ENCODE measurements at places on chromosomes 11 and 22.

GRCh38 chr11:65636108-65637031, 1.5 kb upstream of the SIPA1 start:
- DNase-seq: no peak

DNA sequence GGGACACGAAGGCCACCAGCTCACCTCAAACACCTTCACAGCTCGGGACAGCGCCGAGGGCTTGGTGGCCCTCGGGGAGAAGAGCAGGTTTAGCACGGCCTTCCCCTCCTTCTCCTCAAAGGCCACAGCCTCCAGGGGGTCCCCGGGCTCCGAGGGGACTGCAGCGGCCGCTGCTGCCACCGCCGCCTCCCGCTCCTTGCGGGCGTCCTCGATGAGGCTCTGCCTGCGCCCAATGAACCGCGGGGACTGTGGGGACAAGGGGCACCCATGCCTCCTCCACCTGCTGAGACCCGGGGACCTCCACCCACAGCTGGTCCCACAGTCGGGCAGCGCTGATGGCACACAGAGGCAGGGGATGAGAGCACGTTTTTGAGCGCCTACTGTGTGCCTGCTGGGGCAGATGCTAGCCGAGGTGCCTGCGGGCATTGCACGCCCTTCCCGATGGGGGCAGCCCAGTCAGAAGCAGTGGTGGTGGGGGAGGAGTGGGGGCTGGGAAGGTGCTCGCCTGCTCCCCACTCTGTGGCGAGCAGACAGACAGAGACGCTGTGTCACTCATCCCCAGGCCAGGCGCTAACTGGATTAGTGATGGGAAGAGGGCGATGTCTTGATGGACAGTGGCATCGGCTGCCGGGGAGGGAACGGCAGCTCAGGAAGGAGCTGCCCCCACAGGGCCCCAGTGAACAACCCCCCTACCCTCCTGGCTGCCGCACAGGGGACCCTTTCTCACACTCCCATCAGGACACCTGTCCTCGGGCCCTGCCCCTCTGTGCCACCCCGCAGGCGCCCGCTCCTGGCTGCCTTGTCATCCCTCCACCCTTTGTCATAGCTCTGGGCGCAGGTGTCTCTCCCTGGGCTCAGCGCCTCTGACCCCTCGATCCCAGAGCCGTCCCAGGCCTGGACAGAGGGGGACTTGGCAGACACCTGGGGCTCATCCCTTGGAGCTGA, 1.7 kb downstream of the TH start:
- DNase-seq: no peak

DNA sequence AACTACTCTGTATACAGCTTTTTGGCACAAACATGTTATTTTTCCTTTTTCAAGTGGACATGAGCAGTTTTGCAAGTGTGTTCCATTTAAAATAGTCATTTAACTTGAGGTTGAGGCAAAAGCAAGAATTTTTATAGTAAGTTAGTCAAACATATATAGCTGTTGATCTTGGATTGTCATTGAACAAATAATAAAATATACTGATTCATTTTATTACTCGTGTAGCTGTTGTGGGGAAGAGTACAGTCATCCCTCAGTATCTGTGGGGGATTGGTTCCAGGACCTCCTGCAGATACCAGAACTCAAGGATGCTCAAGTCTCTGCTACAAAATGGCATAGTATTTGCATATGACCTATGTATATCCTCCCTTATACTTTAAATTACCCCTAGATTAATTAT, 45.3 kb downstream of the EXT2 start:
- no peak for DNase-seq

- no peak for DNase-seq
These were observed 14.7 kb upstream of the CD5 start for GRCh38 chr11:61087426-61088119.

DNA sequence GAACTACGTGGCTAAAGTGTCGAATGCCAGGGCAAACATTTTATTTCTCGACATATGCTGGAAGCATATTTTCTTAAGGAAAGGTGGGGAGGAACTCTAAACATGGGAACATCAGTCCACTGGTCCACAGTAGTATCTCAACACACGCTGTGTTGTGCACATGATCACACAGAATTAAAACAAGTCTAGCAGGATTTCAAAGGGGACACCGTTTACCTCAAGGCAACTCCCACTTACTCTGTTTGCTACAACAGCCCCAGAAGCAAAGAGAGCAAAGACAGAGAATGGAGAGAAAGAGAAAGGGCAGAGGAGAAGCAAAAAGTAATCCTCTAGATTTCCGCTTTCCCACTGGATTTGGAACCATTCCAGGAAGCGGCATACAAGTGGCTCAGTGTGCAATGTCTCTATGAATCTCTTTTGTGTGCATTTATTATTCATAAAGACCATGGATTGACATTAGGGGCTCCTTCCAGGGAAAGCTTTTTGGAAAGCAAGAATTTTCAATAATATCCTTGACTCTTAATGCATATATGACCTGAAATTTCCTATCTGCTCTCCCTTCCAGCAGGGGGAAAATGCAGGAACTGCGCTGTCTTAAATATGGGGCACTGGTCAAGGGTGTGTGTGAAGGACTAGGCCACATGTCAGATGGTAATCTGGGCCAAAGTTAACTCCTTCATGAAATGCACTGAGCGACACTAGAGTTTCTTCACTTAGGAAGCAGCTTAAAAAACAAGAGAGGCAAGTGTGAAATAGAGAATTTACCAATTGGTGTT, 34.8 kb upstream of the CCDC34 start:
- no peak for DNase-seq

- DNase-seq: no peak
These were observed 78.6 kb downstream of the PRR5L start for GRCh38 chr11:36374726-36375125.

DNA sequence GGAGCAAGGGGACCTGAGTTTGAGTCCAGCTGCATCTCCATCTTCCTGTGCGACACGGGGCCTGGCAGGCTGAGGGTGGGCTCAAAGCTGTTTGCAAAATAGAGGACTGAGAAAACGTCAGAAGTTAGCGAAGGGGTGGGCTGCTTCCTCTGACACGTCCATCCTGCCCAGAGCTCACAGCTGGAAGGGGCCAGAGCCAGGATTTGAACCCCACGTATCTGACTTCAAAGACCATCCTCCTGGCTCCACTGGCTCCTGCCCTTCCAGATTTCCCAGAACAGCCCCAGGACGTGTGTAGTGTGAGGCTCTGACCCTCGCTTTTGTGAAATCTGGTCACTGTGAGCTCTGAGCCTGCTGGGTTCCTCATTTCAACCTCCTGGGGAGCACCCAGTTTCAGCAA, 56.3 kb downstream of the CD82 start:
- no peak for DNase-seq

DNA sequence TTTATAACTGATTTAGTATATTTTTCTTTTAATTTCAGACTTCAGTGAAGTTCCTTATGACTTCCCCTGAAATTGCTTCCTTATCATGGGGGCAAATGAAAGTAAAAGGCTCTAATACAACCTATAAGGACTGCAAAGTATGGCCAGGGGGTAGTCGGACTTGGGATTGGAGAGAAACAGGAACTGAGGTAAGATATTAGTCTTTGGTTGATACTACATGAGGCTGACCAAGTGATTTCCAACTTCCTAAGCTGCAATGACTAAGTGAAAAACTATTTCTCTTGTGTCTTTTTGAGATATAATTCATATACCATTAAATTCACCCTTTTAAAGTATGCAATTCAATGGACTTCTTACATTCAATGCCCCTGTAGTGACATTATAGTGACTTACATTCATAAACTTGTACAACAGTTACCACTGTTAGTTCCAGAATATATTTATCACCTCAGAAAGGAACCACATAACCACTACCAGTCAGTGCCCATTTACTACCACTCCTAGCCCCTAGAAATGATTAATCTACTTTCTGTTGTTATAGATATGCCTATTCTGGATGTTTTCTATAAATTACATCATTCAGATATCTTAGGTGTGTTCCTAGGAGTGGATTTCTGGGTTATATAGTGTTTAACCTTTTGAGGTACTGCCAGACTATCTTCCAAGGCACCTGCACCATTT, 21.6 kb downstream of the AAMDC start:
- DNase-seq: peak; percentile 47

- DNase-seq: no peak
These were observed 10.2 kb downstream of the CERK start for GRCh38 chr22:46727813-46728364.

DNA sequence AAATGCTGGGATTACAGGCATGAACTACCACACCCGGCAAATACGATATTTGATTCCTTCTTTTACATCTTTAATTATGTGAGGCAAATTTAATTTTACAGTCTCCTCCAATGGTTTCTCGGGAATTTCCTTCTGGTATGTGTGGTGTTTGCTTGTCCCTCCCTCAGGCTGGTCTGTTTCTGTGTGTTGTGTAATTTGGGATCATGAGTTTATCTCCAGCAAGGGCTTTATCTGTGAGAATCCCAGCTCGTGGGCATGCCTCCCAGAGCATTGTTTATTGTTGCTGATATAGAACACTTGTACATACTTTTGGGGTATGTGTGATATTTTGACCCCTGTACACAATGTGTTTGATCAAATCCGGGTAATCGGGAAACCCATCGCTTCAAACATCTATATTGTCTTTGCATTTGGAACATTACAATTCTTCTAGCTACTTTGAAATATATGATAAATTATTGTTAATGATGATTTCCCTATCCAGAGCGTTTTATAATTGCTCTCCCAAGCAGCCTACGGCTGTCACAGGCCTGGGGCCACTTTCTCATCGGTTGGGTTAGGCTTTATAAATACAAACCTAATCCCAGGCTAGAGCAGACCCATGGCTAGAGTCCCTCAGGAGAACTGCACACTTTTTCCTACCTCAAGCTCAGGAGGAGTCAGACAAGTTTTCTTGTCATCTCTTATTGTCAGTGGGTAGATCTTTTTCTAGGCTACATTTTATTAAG, 15.0 kb upstream of the PRR5 start:
- DNase-seq: no peak

- no peak for DNase-seq
These were observed 81.5 kb downstream of the MPPED1 start for GRCh38 chr22:43493297-43493696.

DNA sequence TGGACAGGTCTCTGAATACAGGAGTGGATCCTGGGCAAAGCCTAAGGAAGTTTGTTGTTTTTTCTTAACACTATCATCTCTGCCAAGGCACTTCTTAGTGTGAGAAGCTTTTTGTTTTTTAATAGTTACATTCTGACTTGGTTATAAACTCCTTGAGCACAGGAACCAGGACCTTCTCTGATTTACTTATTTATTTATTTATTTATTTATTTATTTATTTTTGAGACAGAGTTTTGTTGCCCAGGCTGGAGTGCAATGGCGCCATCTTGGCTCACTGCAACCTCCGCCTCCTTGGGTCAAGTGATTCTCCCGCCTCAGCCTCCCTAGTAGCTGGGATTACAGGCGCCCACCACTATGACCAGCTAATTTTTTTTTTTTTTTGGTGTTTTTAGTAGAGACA, 11.0 kb downstream of the RNF185 start:
- no peak for DNase-seq

DNA sequence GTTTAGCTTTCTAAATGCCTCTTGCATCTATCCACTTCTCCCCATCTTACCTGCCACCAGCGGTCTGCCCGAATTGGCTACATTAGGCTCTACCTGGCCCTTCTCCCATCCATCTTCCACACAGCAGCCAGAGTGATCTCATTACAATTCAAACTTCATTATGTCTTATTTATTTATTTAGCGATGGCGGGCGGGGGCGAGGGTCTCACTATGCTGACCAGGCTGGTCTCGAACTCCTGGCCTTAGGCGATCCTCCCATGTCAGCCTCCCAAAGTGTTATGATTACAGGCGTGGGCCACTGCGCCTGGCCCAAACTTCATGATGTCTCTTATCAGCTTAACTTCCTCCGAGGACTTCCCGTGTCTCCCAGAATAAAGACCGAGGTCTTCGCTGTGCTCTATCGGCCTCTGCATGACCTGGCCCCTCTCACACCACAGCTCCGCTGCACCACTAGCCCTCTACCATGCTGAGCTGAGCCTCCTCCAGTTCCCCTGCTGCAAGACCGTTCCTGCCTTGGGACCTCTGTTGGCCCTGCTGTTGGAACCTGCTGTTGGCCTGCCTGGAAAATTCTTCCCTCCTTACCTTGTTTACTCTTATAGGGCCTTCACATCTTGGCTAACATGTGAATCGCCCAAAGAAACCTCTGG, 870 bp upstream of the CTTN start:
- DNase-seq: peak; percentile 25

- DNase-seq: peak; percentile 35
These were observed 6.2 kb downstream of the CLCF1 start for GRCh38 chr11:67366961-67367760.

DNA sequence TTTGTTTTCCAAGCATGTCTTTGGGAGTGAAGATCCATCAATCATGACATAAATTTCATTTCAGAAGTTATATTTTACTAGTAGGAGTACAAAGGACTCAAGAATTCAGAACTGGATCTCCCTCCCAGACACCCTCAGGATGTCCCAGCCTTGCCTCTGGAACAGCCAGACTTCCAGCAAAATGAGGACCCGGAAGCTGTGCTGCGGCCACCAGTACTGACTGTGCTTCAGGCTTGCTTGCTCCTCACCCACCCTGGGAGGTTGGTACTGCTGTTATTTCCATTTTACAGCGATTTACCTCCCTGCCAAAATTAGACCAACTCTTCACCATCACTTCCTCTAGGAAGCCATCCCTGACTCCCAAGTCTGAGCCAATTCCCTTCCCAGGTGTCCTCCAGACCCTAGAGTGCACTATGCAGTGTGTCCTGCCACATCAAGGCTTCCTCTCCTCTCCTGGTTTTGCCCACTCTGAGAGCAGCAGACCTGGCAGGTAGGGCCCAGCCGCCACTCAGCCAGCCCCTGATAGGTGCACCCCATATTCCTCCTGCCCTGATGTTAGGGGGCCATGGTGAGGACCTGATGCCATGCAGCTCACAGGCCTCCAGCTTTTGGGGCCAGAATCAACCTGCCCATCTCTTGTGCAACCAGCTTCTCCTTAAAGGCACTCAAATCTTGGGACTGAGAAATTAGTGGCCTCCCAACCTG, 47.3 kb upstream of the WNT7B start:
- no peak for DNase-seq

DNA sequence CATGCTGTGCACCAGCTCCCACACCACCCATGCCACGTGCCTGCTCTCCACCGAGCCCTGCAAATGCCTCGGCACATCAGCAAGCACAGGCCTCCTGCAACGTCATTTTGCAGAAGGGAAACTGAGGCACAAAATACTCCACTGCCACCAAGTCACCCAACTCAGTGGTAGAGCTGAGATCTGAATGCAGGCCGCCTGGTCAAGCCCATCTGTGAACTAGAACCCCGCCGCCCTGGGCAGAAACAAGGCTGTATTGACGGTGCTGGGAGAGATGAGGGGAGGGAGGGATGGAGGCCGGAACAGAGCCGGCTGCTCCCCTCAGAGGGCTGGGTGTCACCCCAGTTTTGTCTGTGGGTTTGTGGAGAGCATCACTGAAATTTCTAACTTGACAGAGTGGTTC, 81.4 kb downstream of the CDKN1C start:
- DNase-seq: no peak

- DNase-seq: no peak
These were observed 261.9 kb upstream of the LUZP2 start for GRCh38 chr11:24234822-24235508.

GRCh38 chr11:19558189-19558986, 154.2 kb upstream of the NAV2 start:
- DNase-seq: peak; percentile 29

GRCh38 chr11:126310200-126310991, 6.5 kb downstream of the DCPS start:
- peak; percentile 68 for DNase-seq

- no peak for DNase-seq
These were observed 55.1 kb downstream of the MAML2 start for GRCh38 chr11:96287822-96288439.
